Epithelial cell of esophagus (primary cell): ENCODE measurements at places on chromosomes 11 and 22.
A peak's percentile ranks its signal among the peaks of the same experiment; 100 is the strongest.

DNA sequence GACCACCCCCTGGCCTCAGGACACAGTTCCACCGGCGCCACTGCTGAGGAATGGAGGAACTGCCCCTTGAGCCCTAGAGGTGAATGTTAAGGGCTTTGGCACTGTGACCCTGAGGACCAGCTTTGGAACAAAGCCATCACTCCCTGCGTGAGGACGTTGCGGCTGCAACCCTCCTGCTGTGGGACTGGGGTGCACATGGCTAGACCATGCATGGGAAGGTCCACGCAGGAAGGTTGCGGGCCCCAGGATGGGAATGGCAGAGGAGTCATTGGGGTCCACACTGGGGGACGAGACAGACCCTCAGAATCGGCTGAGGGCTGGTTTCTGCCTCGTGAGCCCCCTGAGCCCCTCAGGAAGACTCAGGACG is 6.4 kb upstream of the ADORA2A start:
- no peak for DNase-seq

DNA sequence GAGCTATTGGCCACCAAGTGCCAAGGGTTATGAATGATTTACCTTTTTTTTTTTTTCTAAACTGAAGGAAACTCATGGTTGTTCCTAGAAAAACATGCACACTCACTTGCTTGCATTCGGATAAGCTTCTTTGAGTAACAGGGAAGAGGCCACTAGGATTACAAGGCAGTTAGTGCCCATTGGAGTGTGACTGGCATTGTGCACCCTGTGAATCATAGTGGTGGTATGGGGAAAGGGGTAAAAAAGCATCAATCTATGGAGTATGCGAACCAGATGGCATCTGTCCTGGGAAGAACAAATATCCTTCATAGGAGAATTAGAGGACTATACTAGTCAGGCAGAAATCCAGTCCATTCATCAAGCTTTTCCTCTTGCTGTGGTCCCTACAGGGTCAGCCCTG is 24.2 kb downstream of the CD44 start:
- no peak for DNase-seq

DNA sequence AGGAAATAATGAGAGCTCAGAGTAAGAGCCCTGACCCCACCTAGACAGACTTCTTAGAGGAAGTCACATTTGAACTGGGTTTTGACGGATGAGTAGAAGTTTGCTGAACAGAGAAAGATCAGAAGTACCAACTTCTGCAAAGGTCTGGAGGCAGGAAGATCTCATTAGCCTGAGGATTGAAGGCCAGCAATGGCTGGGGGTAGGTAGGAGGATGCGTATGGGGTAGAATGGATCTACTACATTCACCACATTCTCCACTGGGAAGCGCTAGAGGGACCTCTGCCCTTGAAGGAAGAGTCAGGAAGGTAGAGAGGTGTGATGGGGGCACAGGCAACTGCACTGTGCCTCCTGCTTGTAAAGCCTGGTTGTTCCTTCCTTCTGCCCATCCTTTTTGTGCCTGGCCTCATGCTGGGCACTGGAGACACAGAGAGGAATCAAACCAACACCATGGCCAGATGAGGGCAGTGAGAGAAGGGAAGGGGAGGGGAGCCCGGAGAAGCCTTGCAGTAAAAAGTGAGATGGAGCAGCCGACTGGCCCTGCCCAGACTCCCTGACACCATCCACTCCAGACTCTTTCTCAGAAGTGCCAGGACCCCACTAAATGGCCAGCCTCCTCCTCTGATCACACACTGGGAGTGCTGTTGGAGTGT is 4.9 kb downstream of the TPBGL start:
- no peak for DNase-seq

- DNase-seq: no peak
These were observed 41.5 kb downstream of the SHANK2 start for GRCh38 chr11:71210861-71211260.

GRCh38 chr22:42367980-42368378 is 64.2 kb downstream of the NFAM1 start:
- no peak for DNase-seq

DNA sequence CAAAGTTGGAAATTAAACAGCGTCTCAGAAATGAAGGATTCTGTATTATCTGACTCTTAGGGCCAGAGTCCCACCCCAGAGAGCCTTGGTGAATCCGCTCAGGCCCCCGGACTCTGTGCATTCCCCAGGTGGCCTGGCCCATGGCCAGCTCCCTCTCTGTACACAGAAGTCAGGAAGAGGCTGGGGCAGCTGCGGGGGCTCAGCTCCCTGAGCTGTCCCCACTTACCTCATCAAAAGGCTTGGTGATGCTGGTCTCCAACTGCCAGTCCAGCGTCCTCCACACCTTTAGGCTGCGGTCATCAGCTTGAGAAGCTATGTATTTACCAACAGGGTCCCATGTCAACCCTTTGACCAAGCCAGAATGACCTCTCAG is 35.0 kb downstream of the HIRA start:
- no peak for DNase-seq

DNA sequence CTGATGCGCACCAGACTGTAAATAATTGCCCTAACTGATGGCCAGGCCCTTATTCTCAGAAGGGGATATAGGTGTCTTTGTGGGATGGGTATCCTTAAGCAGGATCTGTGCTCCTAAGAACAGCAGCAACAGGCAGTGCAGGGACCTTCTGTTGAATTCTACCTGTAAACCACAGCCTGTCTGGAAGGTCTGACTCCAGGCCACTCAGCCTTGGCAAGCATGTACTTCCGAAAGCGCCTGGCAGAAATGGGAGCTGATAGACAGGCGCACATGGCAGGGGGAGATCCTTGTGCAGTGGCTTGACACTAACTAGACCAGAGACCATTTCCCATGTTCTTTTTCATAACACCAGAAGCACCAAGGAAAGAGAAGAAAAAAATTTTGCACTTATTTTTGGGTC is 59.0 kb downstream of the C22orf31 start:
- no peak for DNase-seq

- DNase-seq: no peak
These were observed 7.7 kb downstream of the VWCE start for GRCh38 chr11:61287338-61287977.

DNA sequence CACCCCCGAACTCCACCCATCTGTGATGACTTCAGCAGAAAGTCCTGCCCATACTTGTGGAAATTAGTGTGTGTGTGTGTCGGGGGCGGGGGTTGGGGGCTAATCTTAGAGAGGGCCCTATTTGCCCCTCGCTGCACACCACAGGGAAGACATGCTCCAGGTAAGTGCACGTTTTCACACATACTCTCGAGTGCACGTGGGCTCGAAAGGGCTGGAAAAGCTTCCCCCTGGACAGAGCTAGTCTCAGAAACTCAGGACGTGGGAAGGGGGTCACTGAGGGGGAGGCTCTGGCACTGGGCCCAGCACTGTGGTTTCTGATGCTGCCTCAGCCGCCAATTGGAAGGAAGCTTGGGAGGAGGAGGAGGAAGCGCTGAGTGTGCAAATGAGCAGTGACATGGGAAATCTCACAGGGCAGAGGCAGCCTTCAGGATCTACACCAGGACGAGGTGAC is 40.7 kb upstream of the CD82 start:
- DNase-seq: no peak

- DNase-seq: no peak
These were observed 13.3 kb downstream of the APOL3 start for GRCh38 chr22:36147196-36147791.

DNA sequence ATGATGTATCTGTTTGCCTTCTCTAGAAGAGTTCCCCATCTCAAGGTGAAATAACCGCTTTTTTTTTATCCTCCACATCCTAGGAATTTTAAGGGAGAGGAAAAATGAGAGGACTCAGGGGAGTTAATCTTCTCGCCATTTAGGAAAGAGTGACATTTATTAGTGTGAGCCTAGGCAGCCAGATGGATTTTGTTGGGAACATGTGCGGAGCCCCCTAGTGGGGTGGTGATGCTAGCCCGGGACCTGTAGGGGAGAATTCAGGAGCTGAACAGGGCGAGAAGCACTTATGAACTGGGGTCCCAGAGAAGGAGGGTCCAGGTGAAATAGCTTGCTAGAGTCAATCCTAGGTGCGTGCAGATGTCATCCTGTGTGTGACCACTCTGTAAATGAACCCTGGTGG is 10.7 kb downstream of the IL17RA start:
- peak; percentile 14 for DNase-seq

DNA sequence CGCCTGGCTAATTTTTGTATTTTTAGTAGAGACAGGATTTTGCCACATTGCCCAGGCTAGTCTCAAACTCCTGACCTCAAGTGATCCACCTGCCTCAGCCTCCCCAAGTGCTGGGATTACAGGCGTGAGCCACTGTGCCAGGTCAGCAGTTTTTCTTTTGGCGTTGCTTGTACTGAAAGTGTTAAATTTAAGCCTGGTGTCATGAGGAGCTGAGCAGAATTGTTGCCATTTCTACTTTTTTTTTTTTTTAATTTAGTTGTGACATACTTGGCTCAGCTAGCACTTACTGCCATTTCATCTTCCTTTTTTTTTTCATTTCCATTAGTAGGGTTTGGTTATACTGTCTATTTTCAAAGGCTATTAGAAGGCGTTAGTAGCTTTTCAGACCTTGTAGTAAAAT is 10.7 kb downstream of the TAB1 start:
- DNase-seq: no peak

GRCh38 chr11:76683161-76684095 is 12.9 kb upstream of the LRRC32 start:
- no peak for DNase-seq

- DNase-seq: peak; percentile 68
These were observed at the start of gene NCR3LG1 for GRCh38 chr11:17351510-17352176. TSS of gene NCR3LG1 (plus strand) at chr11:17351800. CDS start at chr11:17351970, 170 bp downstream.

GRCh38 chr11:118634431-118635236 is 27.2 kb downstream of the PHLDB1 start:
- peak; percentile 63 for DNase-seq

DNA sequence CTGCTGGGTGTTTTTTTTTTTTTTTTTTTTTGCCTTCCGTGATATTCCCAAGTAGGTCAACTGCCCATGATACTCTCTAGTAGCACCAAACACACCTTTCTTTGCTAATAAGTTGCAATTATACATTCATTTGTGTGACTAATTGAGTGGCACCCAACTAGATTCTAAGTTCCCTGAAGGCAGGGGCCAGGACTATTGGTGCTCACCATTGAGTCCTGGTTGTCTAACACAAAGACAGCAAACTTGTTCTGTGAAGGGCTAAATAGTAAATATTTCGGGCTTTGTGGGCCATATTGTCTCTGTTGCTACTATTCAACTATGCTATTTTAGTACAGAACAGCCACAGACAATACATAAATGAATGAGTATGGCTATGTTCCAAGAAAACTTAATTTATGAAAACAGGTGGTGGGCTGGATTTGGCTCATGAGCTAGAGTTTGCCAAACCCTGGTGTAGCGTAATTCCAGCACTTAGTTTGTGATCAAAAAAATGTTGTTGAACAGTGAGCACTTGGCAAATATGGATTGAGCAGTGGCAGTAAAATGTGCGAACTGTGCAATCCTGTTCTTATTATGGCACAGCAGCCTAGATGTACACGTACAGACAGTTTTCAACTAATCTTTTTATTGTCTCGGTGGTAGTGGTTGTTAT is 11.3 kb downstream of the ENDOD1 start:
- no peak for DNase-seq

DNA sequence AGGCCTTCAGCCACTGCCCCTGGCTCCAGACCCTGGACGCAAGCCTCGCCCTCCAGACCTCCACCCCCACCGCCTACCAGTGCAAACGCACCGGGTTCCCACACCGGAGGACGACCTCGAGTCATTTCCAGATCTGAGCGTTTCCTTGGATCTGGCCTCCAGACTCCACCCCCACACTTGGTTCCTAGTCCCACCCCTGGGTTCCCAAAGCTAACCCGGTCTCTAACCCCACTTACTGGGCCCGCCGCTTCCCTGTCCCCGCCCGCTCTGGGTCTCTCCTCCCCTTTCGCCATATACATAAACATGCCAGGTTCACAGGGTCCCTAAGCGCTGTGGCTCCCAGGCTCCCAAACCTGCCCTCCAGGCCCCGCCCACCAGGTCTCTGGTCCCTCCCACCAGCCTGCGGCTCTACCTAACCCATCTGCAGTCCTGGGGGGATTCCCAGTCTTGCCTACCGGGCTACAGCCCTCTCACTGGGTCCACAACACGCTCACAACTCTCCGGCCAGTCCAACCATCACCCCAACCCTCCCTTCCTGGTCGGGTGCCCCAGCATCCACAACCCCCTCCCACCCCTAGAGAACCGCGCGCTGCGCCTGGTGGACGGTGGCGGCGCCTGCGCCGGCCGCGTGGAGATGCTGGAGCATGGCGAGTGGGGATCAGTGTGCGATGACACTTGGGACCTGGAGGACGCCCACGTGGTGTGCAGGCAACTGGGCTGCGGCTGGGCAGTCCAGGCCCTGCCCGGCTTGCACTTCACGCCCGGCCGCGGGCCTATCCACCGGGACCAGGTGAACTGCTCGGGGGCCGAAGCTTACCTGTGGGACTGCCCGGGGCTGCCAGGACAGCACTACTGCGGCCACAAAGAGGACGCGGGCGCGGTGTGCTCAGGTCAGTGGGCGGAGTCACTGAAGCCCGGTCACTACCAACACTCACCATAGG is 36.7 kb downstream of the CD6 start:
- DNase-seq: no peak

DNA sequence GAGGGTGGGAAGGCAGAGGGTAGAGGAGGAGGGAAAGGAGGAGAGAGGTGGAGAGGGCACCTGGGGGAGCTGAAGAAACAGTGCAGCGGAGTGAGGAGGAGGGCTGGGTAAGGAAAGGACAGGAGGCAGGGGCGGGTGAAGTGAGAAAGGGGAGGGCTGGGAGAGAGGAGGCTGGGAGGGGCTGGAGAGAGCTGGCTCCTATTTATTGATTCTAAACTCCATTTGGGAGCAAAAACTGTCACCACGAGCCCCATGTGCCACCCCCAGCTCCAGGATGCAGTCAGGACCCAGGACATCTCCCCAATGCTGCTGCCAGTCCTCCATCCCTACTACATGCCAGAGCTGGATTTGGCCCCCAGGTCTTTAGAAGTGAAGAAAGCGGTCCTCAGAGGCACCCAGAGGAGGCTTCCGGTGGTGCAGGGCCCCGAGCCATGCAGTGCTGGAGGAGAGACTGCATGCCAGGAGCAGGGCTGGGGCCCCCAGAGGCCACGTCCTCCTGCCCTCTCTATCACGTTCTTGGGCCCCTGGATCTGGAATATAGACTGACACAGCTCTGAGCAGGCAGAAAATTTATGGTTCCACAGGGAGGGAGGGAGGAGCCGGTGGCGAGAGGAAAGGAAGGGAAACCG is 53.7 kb downstream of the SLC22A12 start:
- DNase-seq: peak; percentile 16
